ENCODE measurements at places on chromosomes 5 and 9.

DNA sequence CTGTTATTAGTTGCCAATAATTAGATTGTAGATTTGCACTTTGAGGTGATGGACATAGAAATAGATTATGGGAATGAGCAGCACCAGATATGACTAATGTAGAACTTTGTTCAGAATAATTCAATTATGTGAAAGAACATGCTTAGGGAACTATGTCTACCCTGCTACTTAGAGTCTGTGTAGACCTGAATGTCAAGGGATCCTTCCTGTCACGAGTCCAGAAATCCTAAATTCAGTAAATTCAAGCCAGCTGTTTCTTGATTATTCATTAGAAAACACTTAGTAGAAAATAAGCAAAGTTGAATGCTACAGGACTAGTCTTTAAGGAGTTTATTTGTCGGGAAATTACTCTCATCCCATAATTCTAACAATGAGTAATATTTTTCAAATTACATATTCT lies 887.3 kb upstream of the SEMA6A start:
- no peak for DNase-seq

DNA sequence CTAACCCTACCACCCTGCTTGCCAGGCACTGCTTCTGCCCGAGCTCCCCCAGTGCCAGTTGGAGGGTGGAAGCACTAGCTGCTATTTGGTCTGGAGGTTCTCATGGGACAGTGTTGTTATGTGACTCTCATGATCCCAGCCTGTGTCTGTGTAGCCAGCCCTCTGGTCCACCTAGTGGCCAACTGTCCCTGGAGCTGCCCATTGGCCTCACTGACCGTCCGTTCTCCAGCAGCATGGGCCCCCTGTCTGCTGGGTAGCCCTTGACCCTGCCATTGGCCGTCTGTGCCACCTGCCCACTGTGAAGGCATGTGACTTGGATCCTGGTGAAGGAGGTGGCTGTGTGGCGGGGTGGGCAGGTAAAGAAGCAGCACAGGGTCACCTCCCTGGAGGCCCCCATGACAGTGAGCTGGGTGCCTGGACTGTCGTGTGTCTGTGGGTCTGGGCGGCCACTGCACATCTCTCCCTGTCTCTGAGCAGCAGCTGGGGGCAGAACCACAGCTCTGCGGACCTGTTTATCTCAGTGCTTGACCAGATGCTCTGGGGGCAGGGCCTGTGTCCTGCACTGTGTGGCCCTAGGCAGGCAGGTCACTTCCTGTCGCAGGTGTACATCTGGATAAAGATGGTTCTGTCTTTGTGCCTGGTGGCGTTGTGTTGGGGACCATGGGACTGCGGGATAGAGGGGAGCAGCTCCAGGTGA lies 11.4 kb downstream of the PHF2 start:
- no peak for DNase-seq

- no peak for DNase-seq
Measured at GRCh38 chr9:17799369-17799768, 220.5 kb downstream of the SH3GL2 start.

DNA sequence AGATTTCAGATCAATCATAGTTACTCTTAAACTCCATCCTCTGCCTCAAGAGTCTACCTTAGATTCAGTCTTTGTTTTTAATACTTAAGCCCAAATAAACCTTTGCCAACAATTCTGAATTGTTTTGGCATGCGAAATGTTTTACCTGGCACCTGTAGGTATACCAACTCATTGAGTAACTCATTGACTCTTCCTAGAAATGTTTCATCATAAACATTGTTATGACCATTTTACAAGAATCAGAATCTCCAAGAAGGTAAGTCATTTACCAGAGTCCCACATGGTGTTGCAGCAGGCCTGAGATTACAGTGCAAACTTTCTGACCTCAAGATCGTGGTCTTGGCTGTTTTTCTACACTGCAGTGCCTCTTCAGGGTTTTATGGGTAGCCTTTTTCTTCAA lies 750.4 kb downstream of the BRINP1 start:
- no peak for DNase-seq

GRCh38 chr9:102728946-102729345 lies 266.2 kb upstream of the CYLC2 start:
- DNase-seq = no peak

Measured in progenitor cell of endocrine pancreas (in vitro differentiated cells).